ENCODE measurements at places on chromosomes 13 and 19.

- no peak overlapping the region for H3K4me3 ChIP-seq
- H3K27me3 ChIP-seq, result peaks cover 2% of the 10 kb centered on the region
- no peaks in the 10 kb centered on the region for H3K36me3 ChIP-seq
Measured at GRCh38 chr19:14337510-14337909, 43.7 kb upstream of the ADGRE5 start.

DNA sequence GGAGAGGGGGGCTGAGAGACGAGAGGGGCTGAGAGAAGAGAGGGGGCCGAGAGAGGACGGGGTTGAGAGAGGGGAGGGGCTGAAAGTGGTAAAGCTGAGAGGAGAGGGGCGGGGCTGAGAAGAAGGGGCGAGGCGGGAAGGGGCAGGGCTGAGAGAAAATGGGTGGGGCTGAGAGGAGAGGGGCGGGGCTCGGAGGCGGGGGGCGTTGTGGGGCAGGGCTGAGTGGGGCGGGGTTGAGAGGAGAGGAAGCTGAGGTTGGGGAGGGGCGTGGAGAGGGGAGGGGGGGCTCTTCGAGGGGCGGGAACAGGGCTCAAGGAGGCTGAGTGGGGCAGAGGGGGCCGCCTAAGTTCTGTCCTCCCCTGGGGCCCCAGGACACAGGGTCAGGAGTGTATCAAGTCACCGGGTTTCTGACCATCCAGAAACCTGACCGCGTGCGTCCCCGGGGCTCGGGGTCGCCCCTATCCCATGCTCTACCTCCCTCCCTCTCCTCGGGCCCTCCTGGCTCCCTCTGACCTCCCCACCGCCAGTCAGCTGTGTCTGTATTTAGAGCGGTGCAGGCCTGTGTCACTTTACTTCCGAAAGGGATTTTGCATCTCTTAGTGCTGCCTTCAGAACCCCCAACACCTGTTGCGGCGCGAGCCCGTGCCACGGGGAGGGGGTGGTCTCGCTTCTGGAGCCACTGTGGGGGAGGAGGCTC lies 38.6 kb upstream of the SEMA6B start:
- no peak overlapping the region for H3K4me3 ChIP-seq
- DNase-seq, result peak; percentile 53
- no peaks in the 10 kb centered on the region for H3K27me3 ChIP-seq
- no peaks in the 10 kb centered on the region for H3K36me3 ChIP-seq
- no peak overlapping the region for H3K27ac ChIP-seq

GRCh38 chr13:21231426-21231940 lies 55.0 kb downstream of the MRPL57 start:
- no peak for DNase-seq
- no peak overlapping the region for H3K27ac ChIP-seq
- no peaks in the 10 kb centered on the region for H3K36me3 ChIP-seq

GRCh38 chr19:31100981-31101380 lies 248.3 kb downstream of the TSHZ3 start:
- H3K4me3 ChIP-seq, result no peak overlapping the region
- DNase-seq, result no peak
- no peaks in the 10 kb centered on the region for H3K4me1 ChIP-seq

DNA sequence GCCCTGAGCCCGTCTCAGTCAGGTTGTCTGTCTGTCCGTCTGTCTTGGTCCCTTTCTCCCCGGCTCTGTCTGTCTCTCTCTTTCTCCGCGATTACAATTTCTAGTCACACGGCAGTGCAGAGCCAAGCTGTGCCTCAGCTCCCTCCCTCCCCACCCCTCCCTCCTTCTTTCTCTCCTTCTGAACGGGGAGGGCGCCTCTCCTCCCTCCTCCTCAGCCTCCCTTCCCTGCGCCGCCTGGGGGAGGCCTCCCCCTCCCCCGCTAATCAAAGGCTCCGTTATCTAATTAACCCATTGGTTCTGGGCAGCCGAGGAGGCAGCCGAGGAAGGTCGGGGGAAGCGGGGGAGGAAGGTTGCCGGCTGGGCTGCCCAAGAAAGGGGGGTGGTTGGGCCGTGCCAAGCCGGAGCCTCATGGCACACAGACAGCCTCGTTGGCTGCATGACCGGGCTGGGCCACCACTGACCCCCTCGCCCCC lies 16.5 kb downstream of the LRRC4B start:
- H3K4me3 ChIP-seq, result no peak overlapping the region
- no peak for DNase-seq
- H3K27me3 ChIP-seq, result peaks cover 3% of the 10 kb centered on the region
- no peaks in the 10 kb centered on the region for H3K4me1 ChIP-seq
- no peaks in the 10 kb centered on the region for H3K36me3 ChIP-seq
- no peak overlapping the region for H3K27ac ChIP-seq

GRCh38 chr19:6864325-6864940 lies 22.9 kb upstream of the ADGRE1 start:
- no peaks in the 10 kb centered on the region for H3K36me3 ChIP-seq
- H3K4me3 ChIP-seq, result no peak overlapping the region
- no peaks in the 10 kb centered on the region for H3K27me3 ChIP-seq

DNA sequence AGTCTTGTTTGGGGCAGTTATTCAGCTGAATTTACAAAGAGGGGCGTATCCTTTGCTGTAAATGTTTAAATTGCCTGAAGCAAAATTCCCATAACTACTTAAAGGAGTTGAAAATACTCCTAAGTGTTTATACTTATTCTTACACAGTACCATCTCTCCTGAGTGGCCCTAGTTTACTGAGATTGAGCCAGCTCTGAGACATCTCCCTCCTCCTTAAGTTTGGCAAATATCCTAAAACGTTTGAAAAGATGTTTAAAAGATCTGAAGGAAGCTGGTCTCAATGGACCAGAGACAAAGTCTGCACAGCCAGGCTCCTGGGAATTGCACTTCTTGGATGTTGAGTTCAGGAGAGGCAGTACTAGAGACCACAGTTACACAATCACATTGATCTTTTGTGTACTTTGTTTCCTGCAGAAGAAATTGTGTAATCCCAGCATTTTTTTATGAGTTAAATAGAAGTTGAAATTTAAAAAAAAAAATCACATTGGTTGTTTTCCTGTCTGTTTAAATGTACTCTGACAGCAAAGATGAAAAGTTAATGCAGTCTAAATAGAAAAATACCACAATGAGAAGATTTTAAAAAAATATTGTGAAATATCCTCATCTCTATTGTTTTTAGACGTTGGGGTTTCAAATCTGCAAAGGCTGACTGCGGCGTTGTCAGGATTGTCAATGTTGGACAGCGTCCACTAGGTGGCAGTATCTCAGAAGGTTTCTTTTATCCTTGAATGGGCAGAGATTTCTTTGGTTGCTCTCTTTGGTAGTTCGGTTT lies 20.7 kb downstream of the TNFSF11 start:
- H3K27ac ChIP-seq, result peak overlapping the region; percentile 54
- no peaks in the 10 kb centered on the region for H3K36me3 ChIP-seq
- no peak for DNase-seq

DNA sequence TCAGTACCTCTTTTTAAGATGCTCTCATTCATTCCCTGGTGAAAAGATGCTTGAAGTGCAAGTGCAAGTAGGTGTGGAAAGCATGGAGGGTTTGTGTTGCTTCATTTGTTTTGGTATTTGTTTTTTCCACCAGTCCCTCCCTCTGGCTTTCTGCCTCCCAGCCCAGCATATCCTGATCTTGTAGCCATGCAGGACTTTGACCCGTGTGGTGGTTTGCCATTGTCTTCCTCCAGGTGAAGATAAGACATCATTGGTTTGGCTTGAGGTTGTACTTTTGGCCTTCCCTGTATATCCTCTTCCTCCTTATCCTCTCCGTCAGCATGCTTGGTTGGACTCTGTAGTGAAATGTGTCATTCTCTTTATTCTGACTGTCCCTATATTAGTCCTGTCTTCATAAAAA lies 9.1 kb downstream of the SPINT2 start:
- peaks cover 7% of the 10 kb centered on the region for H3K4me1 ChIP-seq
- no peak overlapping the region for H3K27ac ChIP-seq
- H3K36me3 ChIP-seq, result no peaks in the 10 kb centered on the region

DNA sequence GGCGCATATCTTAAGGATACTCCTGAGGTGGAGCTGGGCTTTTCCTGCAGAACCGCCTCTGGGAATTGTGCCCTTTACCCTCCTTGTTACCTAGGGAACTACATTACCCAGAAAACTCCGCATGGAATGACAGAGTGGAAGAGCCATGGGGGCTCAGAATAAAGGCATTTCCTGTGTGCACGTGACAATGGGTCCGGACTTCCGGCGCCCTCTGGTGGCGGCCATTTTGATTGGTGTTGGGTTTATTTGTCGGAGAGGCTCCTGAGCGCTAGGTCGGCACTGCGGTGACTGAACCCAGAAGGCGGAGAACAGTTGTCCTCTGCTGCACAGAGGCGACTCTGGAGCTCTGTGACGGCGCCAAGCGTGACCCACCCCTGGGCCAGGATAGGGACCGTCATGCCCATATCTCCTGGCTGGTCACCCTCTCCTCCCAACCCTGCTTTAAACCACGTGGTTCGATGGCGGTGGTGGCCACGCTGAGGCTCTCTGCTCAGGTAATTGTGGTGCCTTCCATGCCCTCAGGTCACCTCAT lies at the start of gene ZNF587B:
ZNF587B (plus strand) TSS at position 229 of the 532 bp plus-strand sequence; CDS start at position 459, 230 bp downstream.
- H3K27ac ChIP-seq, result peak within 1 kb of the TSS; percentile 79
- peak; percentile 82 for DNase-seq
- H3K4me1 ChIP-seq, result peaks cover 3% of the 10 kb centered on the region
- H3K4me3 ChIP-seq, result no peak within 1 kb of the TSS
- H3K27me3 ChIP-seq, result no peaks in the 10 kb centered on the region
- no peaks in the 10 kb centered on the region for H3K36me3 ChIP-seq

DNA sequence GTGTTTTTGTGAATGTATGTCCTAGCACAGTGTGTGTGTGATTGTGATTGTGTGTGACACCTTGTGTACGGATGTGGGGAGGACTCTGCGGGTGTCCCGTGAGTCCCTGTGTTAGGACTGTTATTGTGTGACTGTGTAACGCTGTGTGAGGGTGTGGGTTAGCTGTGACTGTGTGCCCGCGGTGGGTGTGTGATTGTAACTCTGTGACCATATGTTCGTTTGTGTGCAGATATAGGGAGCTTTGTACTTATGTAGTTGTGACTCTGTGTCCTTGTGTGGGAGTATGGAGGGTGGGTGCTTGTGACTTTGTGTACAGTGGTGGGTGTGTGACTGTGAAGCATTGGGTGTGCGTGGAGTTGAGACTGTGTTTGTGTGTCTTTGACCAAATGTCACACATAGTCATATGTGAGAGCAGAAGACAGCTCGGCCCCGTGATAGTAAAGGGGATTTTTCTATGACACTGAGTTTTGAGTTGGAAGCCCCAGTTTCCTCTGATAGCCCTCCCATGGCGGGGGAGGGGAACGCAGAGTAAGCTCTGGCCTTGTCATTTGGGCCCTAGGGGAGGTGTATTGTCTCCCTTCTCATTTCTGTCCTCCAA lies 949 bp upstream of the ZNF260 start:
- H3K36me3 ChIP-seq, result peaks cover 6% of the 10 kb centered on the region
- H3K4me3 ChIP-seq, result peak overlapping the region; percentile 75
- no peaks in the 10 kb centered on the region for H3K27me3 ChIP-seq
- no peak for DNase-seq

GRCh38 chr19:33193865-33194362 lies at the start of gene LRP3:
Gene LRP3 (plus strand): TSS chr19:33194330. CDS start chr19:33194786, 456 bp downstream.
- peak; percentile 49 for DNase-seq
- H3K27me3 ChIP-seq, result no peaks in the 10 kb centered on the region
- peak within 1 kb of the TSS; percentile 88 for H3K4me3 ChIP-seq
- peak within 1 kb of the TSS; percentile 86 for H3K27ac ChIP-seq
- peaks cover 7% of the 10 kb centered on the region for H3K4me1 ChIP-seq

- H3K36me3 ChIP-seq, result no peaks in the 10 kb centered on the region
- no peak overlapping the region for H3K27ac ChIP-seq
- H3K4me3 ChIP-seq, result no peak overlapping the region
- H3K4me1 ChIP-seq, result no peaks in the 10 kb centered on the region
- DNase-seq, result no peak
Measured at GRCh38 chr19:28887920-28888618, 324.9 kb downstream of the UQCRFS1 start.

GRCh38 chr13:72132075-72132474 lies 265.1 kb upstream of the DACH1 start:
- H3K36me3 ChIP-seq, result no peaks in the 10 kb centered on the region
- no peak for DNase-seq
- H3K27ac ChIP-seq, result no peak overlapping the region
- no peaks in the 10 kb centered on the region for H3K4me1 ChIP-seq
- no peak overlapping the region for H3K4me3 ChIP-seq
- H3K27me3 ChIP-seq, result no peaks in the 10 kb centered on the region

All from liver (tissue), 10 donors.